ENCODE measurements at places on chromosomes 7 and 10.

DNA sequence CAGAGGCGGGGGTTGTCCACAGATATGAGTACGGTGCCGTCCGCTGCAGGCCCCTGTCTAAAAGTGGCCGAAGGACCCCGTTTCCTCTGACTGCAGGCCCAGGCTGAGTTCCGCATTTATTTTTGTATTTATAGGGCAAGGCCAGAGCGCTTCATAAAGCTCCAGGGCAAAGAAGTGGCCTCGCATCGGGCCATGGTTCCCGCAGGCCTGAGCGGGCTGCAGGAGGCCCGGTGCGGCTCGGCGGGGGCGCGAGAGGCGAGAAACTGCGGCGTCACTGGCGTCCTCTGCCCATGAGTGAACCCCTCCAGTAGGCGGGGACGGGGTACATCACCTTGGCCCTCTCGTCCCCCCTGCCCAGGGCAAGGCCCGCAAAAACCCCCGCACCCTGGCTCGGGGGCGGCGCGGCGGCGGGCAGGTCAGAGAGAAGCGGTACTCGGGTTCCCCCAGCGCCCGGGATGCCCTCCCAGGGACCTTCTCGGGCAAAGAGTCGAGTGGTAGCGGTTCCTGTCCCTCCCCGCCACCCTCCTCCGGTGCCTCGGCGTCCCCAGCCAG is 355.7 kb downstream of the DNAJB6 start:
- DNase-seq, result no peak

- DNase-seq, result no peak
Measured at GRCh38 chr10:6473430-6473829, 106.6 kb downstream of the PRKCQ start.

GRCh38 chr10:129696636-129697035 is 229.6 kb downstream of the MGMT start:
- no peak for DNase-seq

DNA sequence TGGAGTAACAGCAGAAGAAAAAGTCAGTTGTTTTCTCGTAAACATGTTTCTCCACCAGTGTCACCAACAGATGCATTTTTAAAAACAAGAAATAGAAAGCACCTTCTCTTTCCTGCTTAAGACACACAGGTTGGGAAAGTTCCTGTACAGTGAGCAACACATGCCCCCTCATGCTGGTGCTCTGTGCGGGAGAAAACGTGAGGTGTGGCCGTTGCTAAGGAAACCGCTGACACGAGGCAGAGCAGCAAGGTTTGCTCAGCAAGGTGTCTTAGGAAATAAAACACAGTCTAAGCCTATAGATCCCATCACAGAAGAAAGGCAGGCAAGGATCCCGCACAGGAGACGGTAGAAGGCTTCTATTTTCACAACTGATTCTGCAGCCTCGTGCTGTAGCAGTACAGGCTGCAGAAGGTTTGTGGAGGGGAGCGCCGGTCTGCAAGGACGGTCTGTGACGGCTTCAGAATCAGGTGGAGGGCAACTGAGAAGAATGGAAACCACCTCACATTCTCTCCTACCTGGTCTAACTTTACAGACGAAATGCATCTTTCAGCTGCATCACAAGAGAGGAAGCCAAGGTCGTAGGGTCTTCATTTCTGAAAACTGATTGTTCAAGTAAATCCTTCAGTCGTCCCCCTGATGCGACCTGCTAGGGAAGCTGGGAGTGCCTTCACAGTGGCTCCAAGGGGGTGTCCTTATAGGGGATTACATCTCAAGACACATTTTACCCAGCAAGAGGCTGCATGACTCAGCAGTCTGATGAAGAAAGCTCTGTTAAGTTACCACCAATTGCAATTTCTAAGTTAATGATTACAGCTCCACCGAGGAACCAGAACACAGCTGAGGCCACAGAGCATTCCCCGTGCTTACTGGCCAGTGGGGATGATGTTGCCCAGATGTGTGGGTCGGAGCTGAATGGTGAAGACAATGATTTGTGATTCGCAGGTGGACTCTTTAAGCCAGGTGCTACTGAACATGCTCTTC is 150.7 kb upstream of the KLF14 start:
- no peak for DNase-seq

DNA sequence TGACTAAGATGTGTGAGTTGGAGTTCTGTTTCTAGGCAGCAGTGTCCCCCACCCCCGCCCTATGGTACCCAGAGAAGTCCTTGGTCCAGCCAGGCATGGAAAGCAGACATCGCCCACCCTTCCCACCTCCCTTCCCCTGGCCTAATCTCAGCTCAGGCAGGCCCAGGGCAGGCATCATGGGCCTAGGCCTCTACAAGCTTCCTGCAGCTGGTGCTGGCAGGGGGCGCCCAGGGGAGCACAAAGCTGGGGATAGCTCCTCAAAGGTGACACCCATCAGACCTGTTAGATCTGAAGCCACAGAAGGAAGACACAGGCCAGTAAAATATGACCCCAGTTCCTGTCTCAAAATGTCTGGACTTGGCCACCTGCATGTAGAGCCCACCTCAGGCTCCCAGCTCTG is 18.9 kb upstream of the UNC5B start:
- no peak for DNase-seq

DNA sequence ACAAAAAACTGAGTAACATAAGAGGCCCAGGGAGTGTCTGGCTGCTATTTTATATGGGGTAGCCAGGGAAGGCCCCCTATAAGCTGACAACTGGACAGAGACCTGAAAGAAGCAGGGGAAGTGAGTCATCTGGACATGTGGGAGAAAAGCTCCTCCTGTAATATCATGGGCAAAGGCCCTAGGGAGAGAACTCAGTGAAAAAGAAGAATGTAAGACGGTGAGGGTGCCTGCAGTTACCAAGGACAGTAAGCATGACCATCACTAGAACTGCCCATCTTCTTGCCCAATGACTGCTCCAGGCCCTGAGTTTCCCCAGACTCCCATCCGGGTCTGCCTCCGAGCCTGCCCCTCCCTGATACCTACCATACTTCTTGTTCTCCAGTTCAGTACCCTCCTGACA is 2.3 kb downstream of the ELMO1 start:
- DNase-seq, result no peak

DNA sequence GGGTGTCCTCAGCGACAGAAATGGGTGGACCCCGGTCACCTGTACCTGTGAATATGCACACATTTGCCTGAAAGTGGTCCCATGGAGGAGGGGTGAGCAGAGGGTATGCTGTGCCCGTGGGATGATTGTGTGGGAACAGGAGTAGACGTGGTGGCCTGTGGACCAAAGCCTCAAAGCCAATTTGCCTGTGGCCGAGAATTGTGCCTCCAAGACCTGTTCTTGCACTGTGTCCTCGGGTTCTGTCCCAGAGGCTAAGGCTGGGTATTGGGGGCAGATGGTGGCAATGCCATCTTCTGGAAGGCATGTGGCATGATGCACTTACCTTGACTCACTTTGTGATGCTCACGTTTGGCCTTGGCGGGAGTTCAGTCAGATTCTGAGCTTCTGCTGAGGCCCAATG is 351.0 kb downstream of the TCERG1L start:
- DNase-seq, result no peak

GRCh38 chr10:73205081-73205480 is 37.2 kb downstream of the FAM149B1 start:
- DNase-seq, result no peak

DNA sequence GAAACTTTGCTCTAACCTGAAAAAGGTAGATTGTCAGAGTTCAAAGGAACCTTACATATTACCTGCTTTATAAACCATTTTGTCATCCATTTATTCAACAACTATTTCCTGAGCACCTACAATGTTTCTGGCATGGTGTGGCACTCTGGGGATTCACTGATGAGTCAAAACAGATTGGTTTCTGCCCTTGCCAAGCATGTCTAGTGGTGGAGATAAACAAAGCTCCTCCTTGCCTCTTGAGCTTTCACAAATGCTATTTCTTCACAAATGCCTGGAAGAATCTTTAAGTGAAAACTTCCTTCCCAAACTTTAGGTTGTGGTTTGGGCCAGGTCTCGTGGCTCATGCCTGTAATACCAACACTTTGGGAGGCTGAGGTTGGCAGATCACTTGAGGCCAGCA is 85.1 kb upstream of the RELN start:
- DNase-seq, result no peak

- DNase-seq, result no peak
Measured at GRCh38 chr7:107917763-107918651, 27.0 kb downstream of the DLD start.

GRCh38 chr7:43726466-43726865 is 2.9 kb downstream of the COA1 start:
- DNase-seq, result no peak

- DNase-seq, result no peak
Measured at GRCh38 chr7:2281541-2281940, 32.7 kb downstream of the SNX8 start.
